ENCODE measurements at places on chromosomes 7 and 10.

- no peak for DNase-seq
Observed at GRCh38 chr7:47776335-47776734, 171.9 kb downstream of the PKD1L1 start.

DNA sequence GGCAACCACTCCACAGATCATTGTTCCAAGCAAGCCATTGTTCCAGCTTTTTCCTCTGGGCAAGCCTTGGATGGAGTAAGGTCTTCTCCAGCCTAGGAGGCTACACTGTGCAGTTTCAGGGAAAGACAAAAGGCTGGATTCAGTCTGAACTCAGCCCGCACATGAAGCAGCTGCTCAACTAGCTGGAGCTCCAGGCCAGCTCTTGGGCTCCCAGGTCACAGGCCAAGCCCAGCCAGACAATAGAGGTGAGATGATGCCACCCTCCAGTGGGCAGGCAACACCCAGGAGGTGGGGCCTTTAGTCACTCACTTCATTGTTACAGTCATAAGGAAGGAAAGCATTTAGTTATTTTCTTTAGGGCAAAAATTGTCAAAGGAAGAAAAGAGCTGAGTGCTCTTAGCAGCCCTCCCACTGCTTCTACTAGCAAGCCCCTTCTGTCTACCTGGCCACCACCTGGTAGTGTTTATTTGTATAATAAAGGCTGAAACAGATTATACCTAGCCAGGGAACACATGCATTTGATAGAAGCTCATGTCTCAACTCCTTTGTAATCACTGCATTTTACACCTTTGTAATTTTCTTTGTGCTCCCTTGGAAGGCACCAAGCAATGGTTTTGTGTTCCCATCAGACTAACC lies 253.4 kb downstream of the WDR11 start:
- no peak for DNase-seq

GRCh38 chr10:20181434-20181833 lies 365.2 kb downstream of the PLXDC2 start:
- DNase-seq: no peak

DNA sequence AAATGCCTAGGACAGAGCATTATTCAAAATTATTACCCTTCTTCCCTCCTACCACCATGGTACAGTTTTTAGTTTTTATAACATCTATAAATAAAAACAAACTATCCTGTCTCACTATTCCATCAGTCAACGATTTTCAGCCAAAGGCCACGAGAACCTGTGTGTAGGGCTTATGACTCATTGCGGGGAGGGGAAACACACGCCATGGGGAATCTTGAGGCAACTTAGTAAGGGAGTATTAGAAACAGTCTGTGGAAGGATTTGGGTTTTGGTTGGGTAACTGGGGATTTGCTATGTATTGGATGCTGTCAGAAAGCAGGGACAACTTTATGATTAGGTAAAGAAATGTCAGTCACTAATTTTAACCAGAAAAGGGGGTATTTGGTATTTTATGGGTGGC lies 14.7 kb downstream of the GPR141 start:
- DNase-seq: no peak

- no peak for DNase-seq
Observed at GRCh38 chr7:135980012-135980551, 2.9 kb upstream of the MTPN start.

GRCh38 chr7:144641389-144642044 lies 194.3 kb downstream of the TPK1 start:
- DNase-seq: no peak

DNA sequence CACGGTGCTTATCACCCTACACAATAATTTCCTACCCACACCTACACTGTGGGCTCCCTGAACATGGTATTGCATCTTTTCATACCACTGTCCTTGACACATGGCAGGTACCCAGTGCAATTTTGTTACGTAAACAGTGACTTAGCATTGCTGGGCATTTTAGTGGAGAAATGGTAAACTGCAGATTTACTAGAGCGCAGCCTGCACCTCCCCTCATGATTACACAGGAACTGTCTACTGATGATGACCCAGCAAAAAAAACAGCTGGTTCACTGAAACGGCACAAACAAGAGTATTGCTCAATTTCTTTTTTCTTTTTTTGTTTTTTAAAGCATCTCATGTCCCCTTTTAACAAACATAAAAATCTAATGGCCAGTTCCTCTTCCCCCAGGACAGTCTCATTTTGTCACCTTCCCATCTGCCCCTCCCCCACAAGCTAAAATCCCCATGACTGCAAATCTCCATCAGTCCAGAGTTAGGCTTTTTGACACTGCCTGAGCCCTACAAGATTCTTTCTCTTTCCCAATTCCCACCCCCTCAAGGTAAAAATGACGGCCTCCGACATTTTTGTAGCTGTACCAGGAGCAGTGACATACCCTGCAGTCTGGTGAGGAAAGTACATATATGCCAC lies 2.8 kb downstream of the ZNF746 start:
- no peak for DNase-seq

DNA sequence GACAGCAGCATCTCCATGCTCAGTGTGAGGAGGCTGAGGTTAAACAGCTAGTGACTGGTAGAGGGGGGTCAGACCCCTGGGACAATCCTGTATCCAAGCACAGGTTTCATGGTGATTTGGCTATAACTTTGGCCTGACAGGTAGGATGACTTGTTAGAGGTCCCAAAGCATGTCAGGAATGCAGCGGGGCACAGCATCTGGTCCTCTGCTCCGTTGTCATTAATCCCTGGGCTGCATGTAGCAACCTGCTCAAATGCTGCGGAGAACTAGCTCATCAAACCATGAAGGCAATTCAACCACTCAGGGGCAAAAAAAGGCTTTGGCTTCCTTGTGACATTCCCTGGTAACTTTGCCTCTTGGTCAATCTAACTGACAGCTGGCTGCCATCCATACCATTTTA lies 26.8 kb downstream of the WNT2 start:
- no peak for DNase-seq

DNA sequence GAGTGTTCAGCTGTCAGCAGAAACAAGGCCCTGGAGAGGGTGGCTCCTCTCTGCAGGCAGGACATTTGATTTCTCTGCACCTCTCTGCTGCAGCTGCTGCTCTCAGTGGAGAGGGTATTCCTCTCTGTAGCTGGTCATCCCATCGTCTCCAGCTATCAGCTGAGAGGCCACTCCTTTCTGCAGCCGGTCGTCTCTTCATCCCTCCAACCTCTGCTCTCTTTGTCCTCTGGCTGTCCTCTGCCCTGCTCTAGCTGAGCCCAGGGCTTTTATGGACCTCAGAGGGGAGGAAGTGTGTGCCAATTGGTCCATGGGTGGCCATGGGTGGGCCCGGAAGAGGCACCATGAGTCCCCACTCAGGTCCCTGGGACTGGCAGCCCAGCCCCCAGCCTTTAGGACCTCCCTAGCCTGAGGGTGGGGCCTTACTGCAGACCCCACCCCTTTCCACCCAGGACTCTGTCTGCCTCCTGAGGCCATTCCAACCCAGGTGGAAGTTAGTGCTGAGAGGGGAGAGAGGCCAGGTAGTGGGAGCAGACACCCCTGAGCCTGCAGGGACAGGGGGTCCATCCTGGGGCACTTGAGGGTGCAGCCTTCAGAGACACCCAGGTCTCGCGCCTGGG lies 26.2 kb upstream of the CDCA7L start:
- DNase-seq: no peak

DNA sequence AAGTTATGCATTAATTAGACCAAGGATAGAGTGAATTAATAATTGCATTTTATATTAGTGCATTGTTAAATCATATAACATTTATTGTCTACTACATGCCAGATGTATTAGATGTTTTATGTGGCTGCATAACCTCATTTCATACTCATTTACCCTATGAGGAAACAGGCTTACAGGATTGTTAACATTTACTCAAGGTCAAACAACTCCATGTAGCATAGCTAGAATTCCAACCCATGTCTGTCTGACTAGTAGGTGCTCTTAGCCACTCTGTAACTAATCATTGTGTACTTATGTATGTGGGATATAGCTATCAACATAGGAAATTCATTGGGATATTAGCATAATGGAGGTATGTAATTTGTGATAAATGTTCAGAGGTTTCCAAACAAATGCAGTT lies 46.3 kb downstream of the PHYHIPL start:
- no peak for DNase-seq

Data from cortex of kidney (tissue), 1 donor.